ENCODE measurements at places on chromosomes 2 and 18.

DNA sequence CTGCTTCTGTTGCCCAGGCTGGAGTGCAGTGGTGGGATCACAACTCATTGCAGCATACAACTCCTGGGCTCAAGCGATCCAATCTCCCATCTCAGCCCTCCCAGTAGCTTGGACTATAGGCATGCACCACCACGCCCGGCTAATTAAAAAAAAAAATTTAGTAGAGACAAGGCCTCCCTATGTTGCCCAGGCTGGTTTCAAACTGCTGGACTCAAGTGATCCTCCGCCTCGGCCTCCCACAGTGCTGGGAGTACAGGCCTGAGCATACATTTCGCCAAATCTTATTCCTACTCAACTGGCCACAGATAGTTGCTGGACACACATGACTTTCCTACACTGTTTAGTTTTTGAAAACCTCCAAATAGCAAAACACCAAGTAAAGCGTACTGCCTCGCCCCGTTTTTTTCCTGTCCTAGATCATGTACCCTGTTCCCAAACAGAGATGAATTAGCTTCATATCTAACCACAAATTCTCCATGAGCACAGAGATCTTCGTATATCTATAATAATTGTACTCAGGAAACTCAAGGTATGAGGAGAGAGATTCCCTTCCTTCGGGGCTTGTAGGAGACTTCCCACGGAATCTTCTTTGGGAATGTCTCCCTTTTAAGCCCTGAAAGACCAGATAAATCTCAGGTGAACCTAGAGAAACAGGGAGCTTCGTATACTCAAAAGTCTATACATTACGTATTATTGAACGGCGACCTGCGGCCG lies 598 bp upstream of the C2orf69 start:
- DNase-seq, result no peak

GRCh38 chr2:153109793-153110192 lies 368.8 kb downstream of the RPRM start:
- DNase-seq, result no peak

DNA sequence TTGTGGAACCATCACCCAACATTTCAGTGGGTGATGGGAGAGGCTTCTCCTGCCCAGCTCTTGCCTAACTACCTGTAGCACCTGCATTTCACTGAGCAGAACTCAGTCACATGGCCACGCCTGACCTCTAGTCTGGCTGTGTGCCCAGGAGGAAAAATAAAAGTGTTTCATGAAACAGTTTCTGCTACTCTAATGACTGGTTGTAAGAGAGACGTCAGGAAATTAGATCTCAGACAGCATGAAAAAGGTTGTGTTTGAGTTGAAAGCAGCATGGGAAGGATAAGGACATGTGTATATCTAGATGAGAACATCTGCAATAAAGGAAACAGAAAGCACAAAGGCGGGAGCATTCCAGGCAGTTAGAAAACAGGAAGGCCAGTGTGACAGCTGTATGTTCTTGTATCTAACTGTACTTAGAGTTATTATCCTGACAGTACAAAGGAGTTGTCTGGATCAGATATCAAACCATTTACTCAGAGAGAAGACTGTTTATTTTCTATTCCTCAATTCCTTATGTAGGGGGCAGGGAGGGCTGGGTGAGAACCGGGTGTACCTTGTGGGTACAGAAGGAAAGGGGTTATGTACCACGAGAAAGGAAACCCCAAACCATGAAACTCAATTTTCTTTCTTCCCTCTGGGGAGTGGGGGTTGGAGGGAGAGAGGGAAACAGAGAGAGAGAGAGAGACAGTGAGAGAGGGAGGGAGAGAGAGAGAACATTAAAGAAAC lies 307.4 kb upstream of the VWC2L start:
- no peak for DNase-seq

GRCh38 chr18:42996824-42997223 lies 118.7 kb downstream of the RIT2 start:
- DNase-seq, result no peak

Data from activated CD8-positive, alpha-beta memory T cell treated with anti-CD3 and anti-CD28 coated beads, Interleukin-2, amount 50 U/mL, for 4 hours (primary cell).